Breast epithelium (tissue), 4 donors: ENCODE measurements at places on chromosomes 12 and 14. TPM values are rescaled to one million over a fixed set of nuclear protein-coding genes. Genes with fewer than 3 reads are reported as not detected.

GRCh38 chr12:47281667-47282171 lies 202.0 kb upstream of the AMIGO2 start:
- DNase-seq = no peak

DNA sequence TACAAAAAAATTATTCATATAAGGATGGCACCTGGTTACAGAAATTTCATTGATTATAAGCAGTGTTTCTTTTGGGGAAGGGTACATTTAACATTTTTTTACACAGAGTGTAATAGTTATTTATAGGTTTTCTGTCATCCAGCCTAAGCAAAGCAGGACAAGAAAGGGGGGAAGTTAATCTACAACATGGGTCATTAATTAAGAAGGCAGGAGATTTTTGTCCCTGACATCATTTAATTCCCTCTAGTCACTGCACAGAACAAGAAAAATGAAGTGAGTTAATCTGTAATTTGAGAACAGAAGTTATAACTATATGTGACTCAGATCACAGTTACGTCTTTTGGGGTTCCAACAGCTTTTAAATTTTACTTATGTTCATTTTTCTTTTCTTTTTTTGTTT lies 173.4 kb downstream of the PTPRO start:
- no peak for DNase-seq

DNA sequence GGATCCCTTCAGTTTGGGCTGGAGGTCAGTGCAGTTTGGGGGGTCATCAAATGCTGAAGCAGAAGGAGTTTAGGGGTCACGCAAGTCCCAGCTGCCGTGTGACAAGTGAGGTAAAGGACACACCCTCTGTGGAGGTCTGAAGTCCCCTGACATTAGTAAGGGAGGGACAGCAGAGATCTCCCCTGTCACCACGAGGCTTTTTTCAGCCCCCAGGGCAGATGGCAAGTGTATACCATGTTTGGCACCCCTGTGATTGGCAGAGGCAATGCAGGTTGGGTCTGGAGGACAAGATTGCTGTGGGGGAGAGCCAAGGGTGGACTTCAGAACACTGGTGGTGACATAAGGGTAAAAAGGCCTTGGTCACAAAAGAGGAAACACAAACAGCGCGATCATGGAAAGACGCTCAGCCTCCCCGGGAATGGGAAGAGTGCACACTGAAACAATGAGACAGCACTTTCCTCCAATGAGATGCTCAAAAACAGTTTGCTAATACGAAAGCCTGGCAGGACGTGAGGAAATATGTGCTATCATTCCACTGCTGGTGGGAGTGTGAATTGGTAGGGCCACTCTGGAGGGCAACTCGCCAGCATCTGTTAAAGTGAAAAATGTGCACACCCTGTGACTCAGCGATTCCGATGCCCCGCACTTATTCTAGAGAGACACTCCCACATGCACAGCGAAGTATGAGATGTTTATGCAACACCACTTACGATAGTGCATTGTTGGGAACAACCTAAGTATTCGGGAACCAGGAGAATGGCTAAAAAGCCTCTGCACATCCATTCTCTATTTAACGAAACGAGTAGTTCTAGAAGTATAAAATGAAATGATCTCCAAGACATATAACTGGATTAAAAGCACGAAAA lies 14.4 kb upstream of the CD27 start:
- peak; percentile 64 for DNase-seq

Gene CLEC6A
- not detected for total RNA-seq

Gene BRMS1L
- 5.9 TPM for total RNA-seq
